ENCODE measurements at places on chromosomes 2 and 18.

GRCh38 chr2:11375689-11376027 is 31.2 kb upstream of the ROCK2 start:
- DNase-seq: no peak

GRCh38 chr2:10935953-10936942 is 24.5 kb downstream of the KCNF1 start:
- no peak for DNase-seq

- DNase-seq: no peak
Observed at GRCh38 chr2:238717084-238717483, 130.8 kb upstream of the TWIST2 start.

DNA sequence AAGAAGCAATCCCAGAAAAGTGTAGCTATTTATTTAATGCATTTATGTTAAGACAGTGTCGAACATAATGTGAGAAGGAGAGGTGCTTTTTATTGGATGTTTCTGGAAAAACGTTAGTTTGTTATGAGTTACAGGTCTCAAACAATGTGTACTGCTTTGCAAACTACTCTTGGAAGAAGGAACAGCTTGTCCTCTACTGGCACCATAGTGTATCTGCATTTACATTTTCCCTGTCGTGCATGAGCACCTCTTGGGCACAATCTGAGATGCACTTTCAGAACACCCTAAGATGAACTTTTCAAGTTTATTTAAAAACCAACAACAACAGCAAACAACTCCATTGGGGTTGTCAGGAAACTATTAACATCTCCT is 22.8 kb downstream of the CCNYL1 start:
- DNase-seq: no peak

- DNase-seq: no peak
Observed at GRCh38 chr18:21342372-21342771, 100.3 kb downstream of the GREB1L start.

All from stimulated activated CD4-positive, alpha-beta T cell treated with anti-CD3 and anti-CD28 coated beads, Interleukin-1b, Interleukin-23, amount 100 ng/mL, for 1 hour (primary cell).